ENCODE measurements at places on chromosomes 16 and 17.

- DNase-seq = no peak
These were observed 380.6 kb downstream of the GRIN2A start for GRCh38 chr16:9801651-9802050.

- no peak for DNase-seq
These were observed 62.4 kb downstream of the CNGB1 start for GRCh38 chr16:57908409-57908987.

DNA sequence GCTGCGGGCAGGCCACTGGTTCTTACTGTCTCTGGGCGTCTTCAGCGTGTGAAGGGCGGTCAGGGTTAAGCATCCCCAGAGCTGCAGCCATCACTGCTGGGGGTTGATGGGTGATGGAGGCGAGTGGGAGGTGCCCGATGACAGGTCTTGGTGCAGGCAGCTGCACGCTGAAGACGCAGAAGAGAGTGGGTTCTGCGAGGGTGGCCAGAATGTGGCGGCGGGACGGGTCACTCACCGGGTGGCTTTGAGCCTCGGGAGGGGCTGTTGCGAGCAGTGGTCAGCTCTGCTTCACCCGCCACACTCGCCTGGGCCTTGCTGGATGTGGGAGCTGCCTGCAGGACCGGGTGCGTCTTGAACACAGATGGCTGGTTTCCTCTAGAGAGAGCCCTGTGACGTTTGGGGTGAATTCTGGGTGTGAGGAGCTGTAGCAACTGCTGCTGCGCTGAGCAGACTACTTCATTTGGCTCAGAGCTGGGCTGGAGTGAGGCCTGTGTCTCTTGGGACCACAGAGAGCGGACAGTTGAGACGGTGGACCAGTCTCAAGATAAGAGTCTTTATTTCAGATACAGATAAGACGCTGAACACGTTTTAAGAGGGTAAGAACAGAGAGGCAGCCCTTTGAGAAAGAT, 44.6 kb upstream of the ZNF750 start:
- no peak for DNase-seq

- DNase-seq = no peak
These were observed 82.1 kb downstream of the IRX5 start for GRCh38 chr16:55012793-55013192.

DNA sequence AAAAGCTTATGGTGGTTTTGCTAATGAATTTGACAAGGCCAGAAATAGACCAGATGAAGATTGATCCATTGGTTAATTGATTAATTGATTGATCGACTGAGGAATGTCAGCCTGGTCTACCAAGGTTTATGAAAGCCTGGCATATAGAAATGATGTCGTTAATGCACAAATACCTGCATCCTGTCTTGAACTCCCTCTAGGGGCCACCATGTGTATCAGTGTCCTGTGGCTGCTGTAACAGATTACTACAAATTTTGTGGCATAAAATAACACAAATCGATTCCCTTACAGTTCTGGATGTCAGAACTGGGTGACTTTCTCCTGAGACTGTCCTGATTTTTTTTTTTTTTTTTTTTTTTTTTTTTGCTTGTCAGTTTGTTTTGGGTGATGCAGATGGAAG, 553.2 kb downstream of the MAF start:
- DNase-seq = no peak

- no peak for DNase-seq
These were observed 20.3 kb downstream of the COPRS start for GRCh38 chr17:31838636-31839225.

DNA sequence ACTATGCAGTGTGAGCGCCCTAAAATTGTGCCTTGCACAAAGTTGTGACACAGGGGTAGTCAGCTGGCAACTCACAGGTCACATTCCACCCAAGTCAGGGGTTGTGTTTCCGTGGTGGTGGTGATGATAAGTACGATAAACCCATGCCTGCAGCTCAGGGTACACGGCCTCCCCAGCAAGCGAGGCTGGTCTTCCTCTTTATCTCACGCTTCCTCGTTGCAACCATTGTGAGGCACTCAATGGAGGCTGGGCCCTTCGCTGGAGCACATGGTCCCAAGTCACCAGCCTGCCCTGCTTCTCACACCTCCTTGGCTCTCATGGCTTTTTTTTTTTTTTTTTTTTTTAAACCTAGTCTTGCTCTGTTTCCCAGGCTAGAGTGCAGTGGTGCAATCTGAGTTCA, 307.5 kb downstream of the CPPED1 start:
- DNase-seq = no peak

DNA sequence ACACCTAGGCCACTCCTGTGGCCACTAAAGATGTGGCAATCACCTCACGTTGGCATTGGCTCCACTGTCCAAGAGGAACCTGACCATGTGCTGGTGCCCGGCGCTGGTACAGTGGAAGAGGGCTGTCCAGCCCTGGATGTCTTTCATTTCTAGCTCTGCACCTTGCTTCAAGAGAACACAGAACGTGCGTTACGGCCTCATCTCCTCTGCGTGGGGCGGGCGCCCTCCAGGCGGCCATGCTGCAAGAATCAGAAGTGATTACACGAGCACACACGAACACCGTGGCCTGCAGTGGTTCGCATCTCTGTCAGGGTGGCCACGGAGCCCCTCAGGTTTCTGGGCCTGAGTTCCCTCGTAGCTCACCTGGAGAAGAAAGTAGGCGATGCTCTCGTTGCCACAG, 7.5 kb downstream of the ANKS3 start:
- no peak for DNase-seq

GRCh38 chr16:27432558-27432957, 30.6 kb downstream of the IL21R start:
- no peak for DNase-seq

DNA sequence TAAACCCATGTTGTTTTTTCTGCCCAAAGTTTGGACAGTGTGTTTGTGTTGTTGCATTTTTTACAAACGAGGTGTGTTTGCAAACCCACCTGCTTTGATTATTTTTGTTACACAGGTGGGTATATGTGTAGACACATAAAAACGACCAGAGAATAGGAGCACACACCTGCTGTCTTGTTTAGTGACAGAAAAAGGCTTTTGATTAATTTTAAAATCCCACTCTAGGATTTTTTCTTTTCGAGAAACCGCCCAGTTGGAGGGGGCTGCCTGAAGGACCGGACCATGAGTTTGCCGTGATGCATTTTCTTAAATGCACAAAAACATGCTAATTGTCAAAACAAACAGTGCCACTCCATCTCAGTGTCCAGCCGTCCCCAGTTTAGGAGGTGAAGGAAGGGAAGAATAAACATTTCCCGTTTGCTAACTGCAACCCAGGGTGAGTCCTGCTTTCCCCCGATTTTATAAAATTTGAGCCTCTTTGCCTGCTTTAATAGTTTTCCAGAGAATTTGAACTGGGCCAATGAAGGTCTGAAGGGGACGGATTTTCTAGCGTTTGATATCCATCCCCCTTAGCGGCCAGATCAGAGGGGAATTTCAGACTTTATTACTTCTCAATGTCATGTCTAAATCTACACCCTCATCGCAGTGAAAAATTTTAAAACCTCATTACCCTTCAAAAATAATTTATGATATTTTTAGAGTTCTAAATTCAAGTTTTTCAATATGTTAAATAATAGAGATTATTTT, 3.2 kb downstream of the FOXC2 start:
- no peak for DNase-seq

DNA sequence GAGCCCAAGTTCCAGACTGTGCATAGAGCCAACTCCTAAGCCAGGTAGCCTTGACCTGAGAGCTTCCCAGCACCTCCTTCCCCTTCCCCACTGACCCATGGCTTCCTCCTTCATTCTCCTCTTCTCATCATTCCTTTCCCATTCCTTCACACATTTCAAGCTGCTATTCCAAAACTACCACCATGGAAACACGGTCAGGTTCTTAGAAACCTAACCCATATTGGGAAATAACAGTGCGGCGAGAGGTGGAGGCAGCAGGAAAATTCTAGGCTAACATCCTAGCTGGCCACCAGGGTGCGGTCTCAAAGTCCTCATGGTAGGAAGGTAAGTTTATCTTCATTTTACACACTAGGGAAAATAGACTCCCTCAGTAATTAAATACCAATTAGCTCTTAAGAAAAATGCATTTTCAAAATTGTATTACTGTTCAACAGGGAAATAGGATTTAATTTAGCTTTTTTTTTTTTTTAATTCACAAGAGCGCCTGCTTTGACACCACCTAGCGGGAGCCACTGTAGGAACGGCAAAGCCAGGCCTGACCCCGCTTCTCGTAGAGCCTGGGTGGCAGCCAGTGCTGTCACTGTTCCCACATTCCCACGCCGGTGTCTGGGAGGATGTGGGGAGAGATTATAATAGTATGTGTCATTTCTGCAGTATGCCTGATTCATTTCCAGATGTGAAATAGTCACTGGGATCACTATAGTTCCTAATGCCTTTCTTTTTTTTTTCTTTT, 14.0 kb upstream of the SPHK1 start:
- no peak for DNase-seq

DNA sequence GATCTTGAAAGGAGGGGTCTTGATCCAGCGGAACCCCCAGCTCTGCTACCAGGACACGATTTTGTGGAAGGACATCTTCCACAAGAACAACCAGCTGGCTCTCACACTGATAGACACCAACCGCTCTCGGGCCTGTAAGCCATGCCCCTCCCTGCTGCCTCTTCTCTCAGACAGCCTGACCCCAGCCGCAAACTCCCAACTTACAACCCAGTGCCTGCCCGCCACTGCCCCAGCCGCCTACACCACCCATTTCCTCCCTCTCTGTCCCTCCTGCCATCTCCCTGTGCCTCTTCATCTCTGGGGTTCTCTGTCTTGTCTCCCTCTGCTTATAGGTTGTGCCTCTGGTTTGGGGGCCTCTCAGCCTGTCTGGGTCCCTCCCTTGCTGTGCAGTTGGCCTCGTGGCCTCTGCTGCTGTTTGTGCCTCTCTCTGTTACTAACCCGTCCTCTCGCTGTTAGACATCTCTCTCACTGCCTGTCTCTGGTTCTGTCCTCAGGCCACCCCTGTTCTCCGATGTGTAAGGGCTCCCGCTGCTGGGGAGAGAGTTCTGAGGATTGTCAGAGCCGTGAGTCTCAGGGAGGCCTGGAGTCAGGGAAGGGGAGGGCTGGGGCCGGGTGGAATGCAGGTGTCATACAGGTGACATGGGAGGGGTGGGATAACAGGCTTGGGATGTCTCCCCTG, 9.6 kb downstream of the ERBB2 start:
- DNase-seq = no peak

DNA sequence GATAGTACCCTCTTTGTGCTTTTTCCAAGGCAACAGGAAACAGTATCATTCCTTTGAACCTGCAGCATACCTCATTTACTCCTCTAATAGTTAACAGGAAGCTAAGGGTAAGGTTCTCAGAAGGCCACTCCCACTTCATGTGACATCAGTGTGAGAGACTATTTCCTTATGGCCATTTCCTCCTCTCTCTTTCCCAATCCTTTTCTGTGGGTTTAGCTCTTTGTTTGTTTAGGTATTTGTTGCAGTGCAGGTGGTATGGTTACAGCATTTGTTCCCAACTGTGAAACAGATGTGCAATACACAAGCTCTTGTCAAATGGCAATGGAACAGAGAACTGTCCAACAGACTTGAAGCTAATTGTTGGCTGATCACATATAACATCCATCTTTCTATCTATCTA, 14.7 kb downstream of the TMC5 start:
- no peak for DNase-seq

GRCh38 chr16:76164970-76165558, 112.1 kb upstream of the CNTNAP4 start:
- no peak for DNase-seq

DNA sequence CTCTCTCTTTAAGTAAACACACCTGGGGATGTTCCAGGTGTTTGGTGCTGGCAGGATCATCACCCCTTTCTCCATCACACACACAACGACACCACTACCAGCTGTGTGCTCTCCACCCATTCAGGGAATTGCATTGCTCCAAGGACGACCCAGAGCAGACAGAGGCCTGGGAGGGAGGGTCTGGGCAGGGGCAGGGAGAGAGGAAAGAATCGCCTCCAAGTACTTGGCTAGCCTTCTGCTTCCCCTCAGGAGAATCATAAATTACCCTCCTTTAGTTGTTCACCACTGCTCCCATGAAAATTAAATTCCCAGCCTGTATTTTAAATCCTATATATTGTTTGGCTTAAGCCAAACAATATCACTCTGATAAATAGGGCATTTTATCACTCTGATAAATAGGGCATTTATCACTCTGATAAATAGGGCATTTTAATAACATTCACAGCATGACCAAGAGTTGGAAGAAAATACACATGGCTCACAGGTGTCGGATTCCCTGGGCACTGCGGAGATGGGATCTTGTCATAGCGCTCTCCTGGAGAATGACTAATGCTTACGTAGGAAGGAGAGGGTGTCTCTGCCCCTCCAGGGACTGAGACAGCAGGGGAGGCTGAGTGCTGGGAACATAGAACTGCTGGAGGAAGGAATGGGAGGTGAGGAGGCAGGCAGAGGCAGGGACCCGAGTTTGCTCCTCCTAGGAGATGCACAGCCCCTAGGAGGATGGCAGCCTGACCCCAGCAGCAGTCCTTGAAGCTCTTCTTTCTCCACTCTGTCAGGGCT, 673.6 kb downstream of the HS3ST4 start:
- DNase-seq = no peak

DNA sequence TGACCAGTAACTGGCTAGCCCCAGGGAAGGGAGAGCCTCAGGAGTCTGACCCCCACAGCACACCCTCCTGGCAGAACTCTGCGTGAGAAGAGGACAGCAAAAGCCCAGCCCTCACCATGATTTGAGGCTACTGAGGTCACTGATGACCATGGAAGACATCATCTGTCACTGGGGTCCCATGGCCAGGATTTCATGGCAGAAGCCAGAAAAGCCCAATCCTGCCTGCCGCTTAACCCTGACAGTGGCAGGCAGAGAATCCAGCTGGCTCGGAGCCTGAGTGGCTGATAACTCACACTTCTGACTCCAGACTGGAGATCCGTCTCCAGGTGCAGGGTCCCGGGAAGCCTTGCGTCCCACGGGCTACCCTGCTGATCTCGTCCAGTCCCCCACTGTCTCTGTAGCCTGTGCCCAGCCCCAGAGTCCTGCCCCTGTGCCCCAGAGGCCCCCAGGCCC, 17.5 kb downstream of the GRIN2C start:
- no peak for DNase-seq

DNA sequence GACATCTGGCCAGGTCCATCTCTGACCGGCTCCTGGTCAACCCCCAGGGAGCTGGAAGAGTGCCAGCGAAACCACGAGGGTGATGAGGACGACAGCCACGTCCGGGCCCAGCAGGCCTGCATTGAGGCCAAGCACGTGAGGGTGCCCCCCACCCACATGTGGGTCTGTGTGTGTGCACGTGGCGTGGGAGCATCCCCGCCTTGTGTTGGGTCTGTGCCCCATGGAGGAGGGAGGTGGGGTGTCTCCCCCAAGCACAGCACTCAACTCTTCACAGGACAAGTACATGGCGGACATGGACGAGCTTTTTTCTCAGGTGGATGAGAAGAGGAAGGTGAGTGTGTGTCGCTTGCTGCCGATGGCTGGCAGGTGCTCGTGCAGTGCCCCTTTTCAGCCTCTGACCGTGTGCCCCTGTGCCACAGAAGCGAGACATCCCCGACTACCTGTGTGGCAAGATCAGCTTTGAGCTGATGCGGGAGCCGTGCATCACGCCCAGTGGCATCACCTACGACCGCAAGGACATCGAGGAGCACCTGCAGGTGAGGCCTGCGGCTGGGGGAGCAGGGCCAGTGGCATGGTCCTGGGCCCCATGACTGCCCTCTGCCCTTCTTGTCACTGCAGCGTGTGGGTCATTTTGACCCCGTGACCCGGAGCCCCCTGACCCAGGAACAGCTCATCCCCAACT, 1.7 kb downstream of the STUB1 start:
- no peak for DNase-seq
